ENCODE measurements at places on chromosomes 13 and 19.
A peak's percentile ranks its signal among the peaks of the same experiment; 100 is the strongest.

GRCh38 chr19:1492474-1493006 is 1.6 kb downstream of the REEP6 start:
- DNase-seq: no peak

GRCh38 chr13:71626421-71627117 is 240.4 kb downstream of the DACH1 start:
- DNase-seq: no peak

DNA sequence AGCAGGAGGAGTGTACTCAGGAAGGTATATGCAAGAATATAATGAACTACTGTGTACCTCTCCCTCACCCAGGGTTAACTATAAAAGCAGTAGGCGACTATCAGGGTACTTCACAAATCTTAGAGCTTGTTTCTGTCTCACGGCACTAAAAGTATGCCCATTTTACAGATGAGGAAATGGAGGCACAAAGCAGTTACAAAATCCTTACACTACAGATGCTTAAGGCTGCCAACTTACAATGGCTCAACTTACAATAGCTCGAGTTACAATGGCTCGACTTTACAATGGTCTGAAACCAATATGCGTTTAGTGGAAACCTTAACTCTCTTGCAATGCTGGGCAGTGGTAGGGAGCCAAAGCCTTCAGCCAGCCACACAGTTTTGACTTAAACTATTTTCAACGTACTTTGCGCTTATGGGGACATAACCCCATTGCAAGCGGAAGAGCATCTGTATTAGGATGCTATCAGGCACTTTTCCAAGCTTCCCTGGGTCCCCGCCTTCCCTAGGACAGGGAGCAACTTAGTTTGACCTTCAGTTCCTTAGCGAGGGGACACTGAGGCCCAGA is 4.1 kb downstream of the FCER2 start:
- no peak for DNase-seq

- no peak for DNase-seq
Measured at GRCh38 chr13:95122063-95122462, 179.2 kb downstream of the ABCC4 start.

- DNase-seq: no peak
Measured at GRCh38 chr19:29681422-29682235, 16.4 kb downstream of the PLEKHF1 start.

DNA sequence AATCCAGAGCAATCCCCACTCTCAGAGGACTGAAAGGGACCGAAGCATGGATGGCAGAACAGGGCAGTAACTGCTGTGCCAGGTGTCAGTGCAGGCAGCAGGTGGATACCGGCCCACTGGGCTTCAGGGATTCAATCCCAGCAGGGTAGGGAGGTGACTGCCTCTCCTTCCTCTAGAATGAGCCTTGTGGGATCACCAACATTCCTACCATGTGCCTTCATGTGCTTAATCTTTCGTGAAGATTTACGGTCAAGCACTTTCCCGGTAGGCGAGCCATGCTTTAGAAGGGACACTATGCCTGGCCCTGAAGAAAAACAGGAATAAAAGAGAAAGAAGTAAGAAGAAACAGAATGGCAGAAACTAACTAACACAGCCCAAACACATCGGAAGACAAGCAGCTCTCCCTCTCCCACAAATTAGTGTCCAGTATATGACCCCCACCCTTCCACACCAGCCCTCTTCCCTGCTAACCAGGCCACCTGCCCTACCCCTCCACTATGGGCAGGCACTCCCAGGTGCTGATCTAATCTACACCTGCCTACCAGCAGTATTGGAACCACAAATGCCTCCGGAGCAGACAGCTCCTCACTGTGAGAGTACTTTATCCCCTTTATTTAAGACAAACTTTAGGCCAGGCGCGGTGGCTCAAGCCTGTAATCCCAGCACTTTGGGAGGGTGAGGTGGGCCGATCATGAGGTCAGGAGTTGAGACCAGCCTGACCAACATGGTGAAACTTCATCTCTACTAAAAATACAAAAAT is 162.5 kb downstream of the NUFIP1 start:
- DNase-seq: no peak

DNA sequence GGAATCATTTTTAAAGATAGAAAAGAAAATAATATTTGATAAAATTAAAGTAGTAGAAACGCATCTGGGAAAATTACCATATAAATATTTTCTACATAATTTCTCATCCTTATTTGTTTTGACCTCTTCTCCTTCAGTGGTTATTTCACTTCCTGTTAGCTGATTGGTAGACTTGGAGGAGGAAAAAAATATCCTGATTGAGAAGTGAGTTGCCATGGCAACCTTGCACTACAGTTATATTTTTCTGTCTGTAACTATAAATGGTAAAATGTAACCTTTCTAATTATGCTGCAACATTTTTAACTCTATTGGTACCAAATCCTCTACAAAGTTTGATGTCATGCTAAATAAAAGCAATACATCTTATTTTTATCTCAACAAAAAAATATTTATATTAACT is 45.2 kb downstream of the SCEL start:
- DNase-seq: no peak

DNA sequence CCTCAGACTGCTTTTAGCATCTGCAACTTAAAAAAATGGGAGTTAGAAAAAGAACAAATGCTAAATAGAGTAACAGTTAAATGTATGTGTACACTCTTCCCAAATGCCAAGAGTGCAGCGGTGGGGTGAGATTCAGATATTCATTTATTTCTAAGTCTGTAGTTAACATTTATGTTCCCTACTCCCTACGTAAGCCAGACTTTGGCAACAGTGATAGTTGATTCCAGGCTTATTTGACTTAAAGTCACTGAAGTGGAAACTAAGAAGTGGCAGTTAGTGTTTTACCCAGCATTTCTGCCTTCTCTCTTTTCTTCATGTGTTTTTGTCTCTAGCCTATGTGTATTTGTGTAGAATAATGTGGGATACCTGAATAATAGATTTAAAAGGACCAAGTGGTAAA is 4.5 kb downstream of the MIR17HG start:
- DNase-seq: no peak

DNA sequence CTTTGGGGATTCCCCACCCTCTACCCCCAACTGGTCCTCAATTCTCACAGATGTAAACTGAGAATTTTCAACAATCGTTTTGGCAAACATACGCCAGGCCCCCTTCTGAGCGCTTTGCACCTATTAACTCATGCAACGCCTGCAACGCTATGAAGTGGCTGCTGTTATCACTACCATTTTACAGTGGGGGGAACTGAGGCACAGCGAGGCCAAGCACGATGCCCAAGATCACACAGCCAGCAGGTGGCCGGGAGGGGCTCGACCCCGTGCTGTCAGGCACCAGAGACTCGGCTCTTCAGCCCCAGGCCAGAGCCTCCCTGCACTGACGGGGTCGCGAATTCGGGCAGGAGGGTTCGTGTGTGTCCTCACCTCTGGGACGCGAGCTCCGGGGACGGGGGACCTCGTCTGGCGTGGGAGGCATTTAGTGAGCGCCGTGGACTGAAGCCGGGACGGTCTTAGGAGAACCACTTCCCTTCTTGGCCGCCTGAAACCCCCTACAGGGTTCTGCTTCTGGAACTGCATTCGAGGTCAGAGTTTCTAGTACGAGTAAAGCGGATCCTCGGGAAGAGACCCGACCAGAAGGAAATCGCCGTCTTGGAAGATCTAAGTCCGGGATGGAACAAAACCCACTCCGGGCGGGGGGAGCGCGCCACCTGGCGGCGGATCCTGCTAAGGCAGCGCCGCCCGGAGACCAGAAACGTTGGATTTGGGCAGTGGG is 21.0 kb downstream of the ZNF114 start:
- DNase-seq: peak; percentile 57

- no peak for DNase-seq
Measured at GRCh38 chr13:43227721-43228120, 204.3 kb downstream of the DNAJC15 start.

DNA sequence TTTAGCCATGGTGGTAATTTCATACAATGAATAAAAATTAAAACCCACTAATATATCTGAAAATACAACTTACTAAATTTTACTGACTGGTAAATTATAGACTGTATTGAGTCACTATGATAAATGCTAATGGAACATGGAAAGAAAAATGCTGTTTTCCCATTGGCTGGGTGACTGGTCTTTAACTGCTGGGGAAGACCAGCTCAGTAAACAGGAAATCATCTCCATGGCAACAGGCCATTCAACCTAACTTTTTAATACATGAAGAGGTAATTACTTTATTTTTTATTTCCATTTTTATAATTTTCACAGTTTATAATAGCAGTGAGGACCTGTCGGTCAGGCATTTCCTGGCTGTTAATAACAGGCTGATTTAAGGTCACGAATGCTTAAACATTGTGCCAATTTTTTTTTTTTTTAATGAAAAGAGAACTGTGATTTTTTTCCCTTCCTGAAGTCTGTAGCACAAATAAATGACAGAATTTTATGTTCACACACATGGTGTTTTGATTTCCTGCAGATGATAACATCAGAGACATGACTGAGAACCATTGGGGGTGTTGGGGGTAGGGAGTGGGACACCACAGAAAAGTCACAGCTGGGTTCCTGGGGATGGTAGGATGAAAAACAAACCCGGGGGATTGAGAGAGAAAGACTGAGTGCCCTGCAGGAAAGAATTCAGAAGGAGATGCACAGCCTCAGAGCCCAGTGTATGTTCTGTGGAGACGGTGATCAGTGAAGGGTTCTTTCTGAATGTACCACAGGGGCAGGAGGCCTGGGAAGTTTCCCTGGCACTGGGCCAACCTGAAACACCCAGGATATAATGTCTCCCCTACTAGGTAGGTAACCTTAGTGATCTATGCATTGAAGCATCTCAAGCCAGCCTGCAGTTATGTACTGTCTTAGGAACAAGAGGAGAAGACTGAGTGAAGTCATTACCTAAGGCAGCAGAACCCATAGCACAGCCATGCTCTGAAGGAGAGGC is 297.1 kb downstream of the COG6 start:
- DNase-seq: no peak

DNA sequence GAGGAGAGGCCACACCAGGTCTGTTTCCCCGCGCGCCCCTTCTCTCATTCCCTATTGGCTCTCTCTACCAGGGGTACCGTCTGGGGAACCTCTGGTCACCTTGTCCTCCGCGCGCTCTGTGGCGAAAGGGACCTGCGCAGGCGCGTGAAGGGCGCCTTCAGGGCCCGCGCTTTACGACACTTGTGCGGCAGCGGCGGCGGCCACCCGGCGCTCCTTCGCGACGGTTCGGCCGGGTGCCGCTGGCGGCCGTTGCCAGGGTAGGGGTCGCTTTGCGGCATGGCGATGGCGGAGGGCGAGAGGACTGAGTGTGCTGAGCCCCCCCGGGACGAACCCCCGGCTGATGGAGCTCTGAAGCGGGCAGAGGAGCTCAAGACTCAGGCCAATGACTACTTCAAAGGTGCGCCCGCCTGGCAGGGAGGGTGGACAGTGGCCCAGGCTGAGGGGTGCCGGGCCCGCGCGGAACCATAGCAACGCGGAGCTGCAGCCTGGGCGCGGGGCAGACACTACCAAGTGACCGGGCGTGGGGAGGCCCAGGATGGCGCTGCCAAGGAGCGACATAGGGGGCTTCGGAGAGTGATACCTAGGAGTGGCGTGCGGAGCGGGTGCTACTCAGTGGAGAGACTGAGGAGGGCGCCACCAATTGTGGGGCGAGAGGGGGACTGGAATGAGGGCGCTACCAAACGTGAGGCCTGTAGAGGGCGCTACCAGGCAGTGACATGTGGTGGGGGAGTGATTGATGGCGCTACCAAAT is at the start of gene PPP5C:
TSS of gene PPP5C (plus strand) at position 267 of the 751 bp plus-strand sequence. CDS start at position 277, 10 bp downstream.
- DNase-seq: peak; percentile 83

- DNase-seq: peak; percentile 84
Measured at GRCh38 chr19:46413262-46414031, at the start of gene CCDC8. Gene CCDC8 (minus strand): TSS chr19:46413564. CDS start chr19:46412810, 754 bp downstream.

DNA sequence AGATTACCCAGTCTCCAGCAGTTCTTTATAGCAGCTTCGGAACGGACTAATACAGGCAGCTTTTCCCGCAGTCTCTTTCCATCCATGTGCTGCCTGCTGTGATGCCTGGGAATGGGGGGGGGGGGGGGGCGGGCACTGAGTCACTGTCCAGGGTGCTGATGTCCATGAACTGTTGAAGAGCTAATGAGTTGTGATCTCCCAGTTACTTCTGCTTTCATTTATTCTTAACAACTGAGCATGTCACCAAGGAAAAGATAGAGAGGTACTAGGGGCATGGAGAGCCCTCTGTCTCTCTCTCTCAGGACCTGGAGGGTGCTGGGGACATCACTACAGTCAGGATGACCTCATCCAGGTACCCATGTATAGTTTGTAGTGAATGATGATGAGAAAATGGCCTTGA is 20.3 kb upstream of the CEACAM1 start:
- DNase-seq: no peak

- no peak for DNase-seq
Measured at GRCh38 chr19:37929355-37929923, 22.4 kb downstream of the SIPA1L3 start.

DNA sequence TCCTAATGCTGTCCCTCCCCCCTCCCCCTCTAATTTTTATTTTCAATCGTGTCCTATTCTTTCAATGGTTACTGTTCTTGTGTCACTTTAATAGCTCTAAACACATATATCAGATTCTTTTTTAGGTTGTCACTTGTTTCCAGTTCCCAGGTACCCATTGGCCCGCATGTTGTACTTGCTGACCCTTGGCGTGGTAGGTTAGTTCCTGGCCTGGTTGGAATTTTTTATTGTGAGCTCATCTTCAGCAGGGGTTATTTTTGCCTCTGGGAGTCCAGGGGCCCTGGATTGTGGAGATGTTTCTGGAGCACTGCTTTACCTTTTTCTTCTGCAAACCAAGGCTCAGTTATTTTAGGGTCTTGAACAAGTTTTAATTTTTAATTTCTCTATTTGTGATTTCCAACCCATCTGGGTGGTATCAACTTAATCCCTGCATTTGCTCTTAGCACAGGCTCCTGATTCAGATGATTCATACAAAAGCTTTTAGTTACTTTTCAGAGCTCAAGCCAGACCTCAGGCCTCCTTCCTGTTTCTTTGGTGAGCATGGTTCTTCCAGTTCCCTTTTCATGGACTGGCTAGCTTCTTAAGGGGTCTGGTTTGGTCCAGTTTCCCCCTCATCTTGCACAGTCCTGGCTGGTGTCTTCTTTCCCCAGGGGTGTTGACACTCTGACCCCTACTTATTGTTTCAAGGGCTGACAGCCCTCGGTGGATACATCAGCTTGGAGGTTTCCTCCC is 220.5 kb downstream of the TM9SF2 start:
- DNase-seq: no peak

- no peak for DNase-seq
Measured at GRCh38 chr13:36357692-36358091, 11.5 kb upstream of the SPART start.

DNA sequence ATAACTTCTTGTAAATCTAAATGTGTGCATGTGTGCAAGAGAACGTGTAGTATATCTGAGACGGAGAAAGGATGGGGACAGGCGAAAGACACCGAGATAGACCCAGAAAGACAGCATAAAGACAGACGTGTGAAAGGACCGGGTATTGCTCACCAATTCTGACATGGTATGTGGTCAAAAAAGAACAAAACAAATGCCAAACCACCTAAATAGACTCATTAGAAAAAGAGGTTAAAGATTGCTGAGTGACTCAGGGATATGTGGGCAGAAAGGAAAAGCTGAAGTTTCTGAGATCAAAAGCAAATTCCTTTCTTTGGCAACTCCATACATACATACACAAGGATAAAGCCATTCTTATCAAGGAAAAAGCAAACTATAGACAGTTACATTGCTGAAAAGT is 179.7 kb upstream of the TSC22D1 start:
- DNase-seq: no peak

- DNase-seq: no peak
Measured at GRCh38 chr19:30310602-30311263, 61.5 kb upstream of the ZNF536 start.

- DNase-seq: no peak
Measured at GRCh38 chr19:31944326-31944725, 401.1 kb upstream of the ZNF507 start.

GRCh38 chr19:51559240-51559639 is 11.8 kb upstream of the ZNF175 start:
- DNase-seq: no peak

GRCh38 chr19:35264268-35265125 is 4.3 kb upstream of the USF2 start:
- no peak for DNase-seq

Data from AG09319 (cell line).